Activated CD8-positive, alpha-beta memory T cell treated with anti-CD3 and anti-CD28 coated beads for 48 hours (primary cell): ENCODE measurements at places on chromosomes 2 and 18.

- no peak for DNase-seq
Measured at GRCh38 chr2:16172324-16173175, 232.2 kb downstream of the MYCN start.

DNA sequence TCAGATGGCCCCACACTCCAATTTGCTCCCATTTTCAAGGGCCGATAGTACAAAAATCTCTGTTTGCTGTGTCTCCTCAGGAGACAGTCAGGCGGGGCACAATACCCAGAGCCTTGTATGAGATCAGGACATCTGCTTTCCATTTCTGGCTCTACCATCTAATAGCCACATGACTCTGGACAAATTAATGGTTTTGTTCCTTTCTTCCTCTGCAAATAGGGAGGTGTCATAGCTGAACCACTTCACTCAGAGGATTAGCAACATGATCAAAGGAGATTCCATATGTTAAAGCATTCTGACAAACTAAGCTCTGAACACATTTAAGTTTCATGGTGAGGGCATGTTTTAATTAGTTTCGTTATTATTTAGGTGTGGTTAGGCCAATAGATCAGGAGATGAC lies 602.1 kb upstream of the SYT4 start:
- DNase-seq = no peak

- no peak for DNase-seq
Measured at GRCh38 chr2:14143435-14143834, 489.1 kb upstream of the LRATD1 start.

- DNase-seq = no peak
Measured at GRCh38 chr2:231161877-231162329, 36.5 kb upstream of the ARMC9 start.

DNA sequence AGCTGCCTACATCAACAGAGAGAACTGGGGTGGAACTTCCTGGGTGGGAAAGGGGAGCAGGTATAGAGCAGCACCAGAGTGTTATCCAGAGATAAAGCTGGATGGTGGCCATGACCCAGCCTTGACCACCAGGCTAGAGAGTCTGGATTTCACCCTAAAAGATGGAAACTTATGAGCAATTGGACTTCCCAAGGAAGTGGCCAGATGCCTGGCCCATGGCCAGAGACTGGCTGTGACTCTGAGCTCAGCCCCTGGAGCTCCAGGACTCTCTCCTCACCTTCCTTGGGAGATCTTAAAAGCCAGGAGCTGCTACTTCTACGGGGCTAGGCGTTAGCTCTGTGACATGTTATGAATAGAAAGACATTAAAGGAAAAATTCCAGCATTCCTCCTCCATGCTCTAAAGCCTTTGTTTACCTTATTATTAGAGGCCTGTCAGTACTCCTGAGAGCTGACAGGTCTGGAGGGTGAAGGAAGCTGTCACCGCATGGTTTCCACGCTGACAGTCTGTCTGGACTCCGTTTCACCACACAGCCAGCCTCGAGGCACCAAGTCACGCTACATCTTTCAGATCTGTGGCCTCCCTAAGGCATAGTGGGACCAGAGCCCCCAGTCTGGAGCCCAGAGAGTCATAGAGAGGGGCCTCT lies 260.0 kb upstream of the SIX2 start:
- DNase-seq = no peak

- DNase-seq = no peak
Measured at GRCh38 chr2:112065966-112066365, 10.9 kb downstream of the TMEM87B start.

DNA sequence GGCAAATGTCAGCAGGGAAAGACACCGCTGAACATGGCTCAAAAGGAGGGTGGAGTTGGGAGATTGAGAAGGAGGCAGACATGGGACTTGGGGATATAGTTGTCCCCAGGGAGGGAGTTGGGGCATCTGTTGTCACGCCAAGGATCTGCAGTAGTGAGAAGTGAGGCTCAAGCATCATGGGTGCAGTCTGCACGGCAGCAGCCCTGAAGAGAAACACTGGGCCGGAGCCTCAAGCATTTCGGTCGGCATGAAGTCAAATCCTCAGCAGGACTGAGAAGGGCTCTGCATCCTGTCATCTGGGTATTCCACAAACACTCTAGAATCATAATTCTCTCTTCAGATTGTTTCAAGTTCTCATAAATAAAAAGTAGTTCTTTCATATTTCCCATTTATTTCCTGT lies 132.7 kb upstream of the DAPL1 start:
- no peak for DNase-seq

DNA sequence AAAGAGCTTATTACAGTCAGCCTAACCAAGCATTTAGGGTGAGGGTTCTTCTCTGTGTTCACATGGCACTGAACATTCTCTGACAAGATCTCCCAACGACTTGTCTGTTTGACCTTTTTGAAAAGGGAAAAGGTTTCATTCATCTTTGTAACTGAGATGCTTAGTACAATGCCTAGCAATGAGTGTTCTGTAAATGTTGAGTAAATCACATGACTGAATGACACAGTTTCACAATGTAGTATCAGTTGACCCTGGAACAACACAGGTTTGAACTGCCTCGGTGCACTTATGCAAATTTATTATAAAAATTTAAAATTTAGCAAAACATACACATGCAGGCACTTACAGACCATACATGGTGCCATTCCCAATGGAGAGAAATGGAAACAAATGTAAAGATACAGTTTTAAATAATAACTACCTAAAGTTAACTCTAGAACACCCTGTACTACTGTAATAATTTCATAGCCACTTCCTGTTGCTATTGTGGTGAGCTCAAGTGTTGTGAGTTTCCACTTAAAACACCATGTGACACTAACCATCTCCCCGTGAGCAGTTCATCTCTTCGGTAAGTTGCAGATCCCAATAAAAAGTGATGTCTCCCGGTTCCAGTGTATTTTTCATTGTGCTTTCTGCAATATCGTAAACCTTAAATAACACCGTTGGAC lies 34.1 kb upstream of the VWC2L start:
- no peak for DNase-seq

DNA sequence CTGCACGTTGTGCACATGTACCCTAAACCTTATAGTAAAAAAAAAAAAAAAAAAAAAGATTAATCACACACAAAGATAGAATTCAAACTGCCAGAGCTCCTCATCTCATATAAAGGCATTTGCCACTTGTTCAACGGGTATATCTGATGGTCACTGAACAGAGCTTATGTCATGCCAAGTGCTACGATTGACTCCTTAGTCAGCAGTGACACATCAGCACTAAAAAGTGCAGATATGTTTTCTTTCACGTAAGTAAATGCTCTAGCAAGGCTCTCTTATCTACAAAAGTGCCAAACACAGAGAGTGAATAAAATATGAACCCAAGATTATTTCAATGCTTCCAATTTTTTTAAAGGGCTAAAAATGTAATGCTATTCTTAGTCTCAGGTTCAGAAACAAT lies 1.1 kb downstream of the LMAN1 start:
- no peak for DNase-seq

DNA sequence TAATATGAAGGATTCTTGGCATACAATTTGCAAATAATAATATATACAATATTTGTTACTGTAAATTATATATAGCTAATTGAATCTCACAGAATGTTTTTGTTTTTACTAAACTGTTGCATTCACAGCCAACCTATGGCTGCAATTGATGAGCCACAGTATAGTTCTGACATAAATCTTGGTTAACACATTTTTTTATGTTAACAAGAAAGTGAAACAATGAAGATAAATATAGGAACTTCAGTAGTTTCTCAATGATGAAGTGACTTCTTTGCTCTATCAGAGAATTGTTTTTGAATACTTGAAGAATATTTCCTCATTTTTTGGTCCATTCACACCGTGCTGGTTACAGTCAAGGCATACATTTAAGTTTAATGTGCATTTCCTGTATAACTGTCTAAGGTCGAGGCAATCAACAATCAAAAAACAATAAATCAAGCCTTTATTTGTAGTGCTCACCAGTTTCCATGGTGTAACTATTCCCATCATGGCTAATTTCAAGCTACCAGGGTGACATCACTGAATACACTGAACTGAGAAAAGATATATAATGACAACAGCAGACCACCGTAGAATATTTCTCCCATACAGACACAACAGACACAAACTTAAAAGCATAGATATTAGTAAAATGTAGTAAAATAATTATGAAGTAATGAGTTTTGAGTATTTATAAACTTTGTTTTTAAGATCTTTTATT lies 12.9 kb upstream of the ETAA1 start:
- DNase-seq = no peak

GRCh38 chr2:172083628-172084394 lies 1.5 kb upstream of the DLX1 start:
- no peak for DNase-seq

- DNase-seq = no peak
Measured at GRCh38 chr2:169476459-169476858, 2.8 kb upstream of the BBS5 start.

DNA sequence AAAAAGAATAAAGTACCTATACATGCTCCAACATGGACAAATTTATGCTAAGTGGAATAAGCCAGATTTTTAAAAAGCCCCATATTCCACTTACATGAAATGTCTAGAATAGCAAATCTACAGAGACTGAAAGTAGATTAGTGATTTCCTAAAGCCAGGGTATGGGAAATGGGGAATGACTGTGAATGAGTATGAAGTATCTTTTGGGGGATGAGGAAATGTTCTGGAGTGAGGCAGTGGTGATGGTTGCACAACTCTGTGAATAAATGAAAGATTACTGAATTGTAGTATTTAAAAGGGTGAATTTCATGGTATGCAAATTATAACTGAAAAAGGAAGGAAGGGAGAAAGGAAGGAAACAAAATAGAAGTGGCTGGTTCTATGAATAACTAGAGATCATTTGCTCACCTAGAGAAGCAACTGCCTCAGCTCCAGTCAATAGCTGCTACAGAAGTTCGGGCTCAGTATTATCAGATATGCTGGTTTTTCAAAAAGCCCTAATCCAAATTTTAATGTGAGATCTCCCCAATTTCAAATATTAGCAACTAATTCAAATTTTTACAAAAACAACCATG lies 39.3 kb downstream of the MAP3K2 start:
- DNase-seq = no peak

DNA sequence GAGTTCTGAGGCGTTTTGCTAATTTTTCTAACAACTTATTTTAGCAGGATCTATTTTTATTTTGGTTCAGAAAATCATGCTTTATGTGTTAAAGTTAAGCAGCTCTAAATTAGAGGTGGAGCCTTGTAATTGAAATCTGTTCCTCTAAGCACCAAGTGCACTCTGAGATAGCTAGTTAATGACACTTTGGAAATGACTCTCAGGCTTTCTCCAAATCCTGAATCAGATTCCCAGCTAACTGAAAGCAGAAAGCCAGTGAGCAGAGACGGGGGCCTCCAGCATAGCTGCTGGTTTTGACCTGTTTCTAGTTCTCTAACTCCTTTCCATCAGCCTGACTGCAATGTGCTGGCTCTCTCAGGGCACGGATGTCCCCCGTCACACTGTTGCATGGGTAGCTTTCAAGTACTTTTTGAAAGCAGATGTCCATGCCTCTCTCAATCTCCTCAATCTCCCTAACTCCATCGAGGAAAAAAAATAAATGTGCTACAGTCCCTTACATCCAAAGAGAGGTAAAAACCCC lies 326.5 kb downstream of the SATB2 start:
- DNase-seq = no peak

- no peak for DNase-seq
Measured at GRCh38 chr18:79552696-79553095, 126.9 kb upstream of the CTDP1 start.

GRCh38 chr18:46429649-46430224 lies 227.3 kb downstream of the LOXHD1 start:
- DNase-seq = no peak

DNA sequence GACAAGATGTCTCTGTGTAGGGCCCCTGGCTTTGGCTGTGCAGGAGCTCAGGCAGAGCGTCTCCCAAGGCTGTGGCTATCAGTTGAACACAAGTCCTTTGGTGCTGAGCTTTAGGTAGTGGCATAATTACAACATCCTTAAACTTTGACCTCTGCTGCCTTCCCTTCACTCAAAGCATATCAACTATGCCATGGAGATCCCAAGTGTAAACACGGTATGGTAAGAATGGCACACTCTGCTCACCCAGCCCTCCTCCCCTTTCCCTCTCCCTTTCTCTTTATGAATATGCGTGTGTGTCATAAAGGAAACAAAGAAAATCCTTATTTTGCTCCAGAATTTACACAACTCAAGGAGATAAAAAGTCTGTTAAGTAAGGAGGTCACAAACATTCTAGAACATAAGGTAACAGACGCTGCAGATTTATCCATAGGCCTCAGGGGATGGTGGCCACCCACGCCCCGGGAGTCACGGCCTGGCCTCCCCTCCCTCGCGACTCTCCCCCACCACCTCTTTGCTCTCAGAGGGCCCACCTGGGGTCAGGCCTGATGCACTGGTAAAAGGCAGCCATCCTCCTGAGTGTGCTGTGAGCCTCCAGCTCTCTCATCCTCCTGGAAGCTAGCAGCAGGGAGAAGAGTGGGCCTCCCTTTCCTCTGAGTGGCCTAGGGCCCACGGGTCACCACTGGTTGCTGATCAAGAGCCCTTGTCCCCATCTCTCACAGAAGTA lies 67.3 kb downstream of the CRACDL start:
- no peak for DNase-seq

- DNase-seq = peak; percentile 43
Measured at GRCh38 chr2:62304429-62305417, 108.8 kb downstream of the B3GNT2 start.

DNA sequence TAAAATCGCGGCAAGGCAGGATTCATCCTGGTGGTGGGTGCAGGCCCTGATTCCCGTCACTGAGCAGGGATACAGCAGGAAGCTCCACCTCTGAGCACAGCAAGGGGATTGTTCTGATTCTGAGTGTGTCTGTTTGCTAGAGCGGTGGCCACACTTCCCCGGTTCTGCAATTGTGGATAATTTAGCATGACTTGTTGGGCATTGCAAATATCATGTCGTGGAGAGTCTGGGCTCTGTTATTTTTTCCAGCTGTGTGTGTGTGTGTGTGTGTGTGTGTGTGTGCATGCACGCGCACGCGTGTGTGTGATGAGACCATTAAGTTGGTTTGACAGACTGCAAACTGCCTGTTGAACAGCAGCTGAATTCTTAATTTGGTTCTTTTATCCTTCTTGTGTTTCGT lies 4.1 kb upstream of the TMEM18 start:
- DNase-seq = no peak

- no peak for DNase-seq
Measured at GRCh38 chr2:236345081-236345714, 81.0 kb upstream of the ASB18 start.

DNA sequence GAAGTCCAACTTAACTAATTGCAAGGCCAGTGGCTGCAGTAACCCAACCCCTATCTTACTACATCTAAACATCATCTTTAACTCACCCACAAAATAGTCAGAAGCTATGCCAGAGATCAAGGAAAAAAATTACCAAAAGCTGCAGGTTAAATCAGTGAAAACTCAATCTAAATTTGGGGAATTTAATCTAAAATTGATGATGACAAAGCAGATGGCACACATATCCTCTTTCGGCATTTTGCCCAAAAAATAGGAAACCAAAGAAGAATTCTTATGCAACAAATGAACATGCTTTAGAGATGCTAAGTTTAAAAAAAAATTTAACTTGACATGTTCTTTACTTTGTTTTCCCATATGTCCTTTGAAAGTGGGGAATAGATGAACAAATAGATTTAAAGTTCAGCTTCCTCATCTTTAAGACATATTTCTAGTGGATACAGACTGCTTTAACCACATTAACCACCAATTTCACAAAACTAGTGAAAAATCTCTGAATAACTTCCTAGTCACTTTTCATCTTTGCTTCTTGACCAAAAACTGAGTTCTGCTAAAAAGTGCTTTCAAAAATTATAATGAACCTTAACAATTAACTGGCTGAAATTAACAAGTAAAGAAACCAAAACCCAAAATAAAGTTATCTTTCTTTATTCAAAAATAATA lies 74.3 kb upstream of the CCDC150 start:
- no peak for DNase-seq

- DNase-seq = no peak
Measured at GRCh38 chr2:85547859-85548607, 9.1 kb downstream of the MAT2A start.

GRCh38 chr2:73949802-73950201 lies 23.1 kb downstream of the DGUOK start:
- DNase-seq = no peak
